KG1 (cell line): ENCODE measurements at places on chromosomes 16 and 17.

DNA sequence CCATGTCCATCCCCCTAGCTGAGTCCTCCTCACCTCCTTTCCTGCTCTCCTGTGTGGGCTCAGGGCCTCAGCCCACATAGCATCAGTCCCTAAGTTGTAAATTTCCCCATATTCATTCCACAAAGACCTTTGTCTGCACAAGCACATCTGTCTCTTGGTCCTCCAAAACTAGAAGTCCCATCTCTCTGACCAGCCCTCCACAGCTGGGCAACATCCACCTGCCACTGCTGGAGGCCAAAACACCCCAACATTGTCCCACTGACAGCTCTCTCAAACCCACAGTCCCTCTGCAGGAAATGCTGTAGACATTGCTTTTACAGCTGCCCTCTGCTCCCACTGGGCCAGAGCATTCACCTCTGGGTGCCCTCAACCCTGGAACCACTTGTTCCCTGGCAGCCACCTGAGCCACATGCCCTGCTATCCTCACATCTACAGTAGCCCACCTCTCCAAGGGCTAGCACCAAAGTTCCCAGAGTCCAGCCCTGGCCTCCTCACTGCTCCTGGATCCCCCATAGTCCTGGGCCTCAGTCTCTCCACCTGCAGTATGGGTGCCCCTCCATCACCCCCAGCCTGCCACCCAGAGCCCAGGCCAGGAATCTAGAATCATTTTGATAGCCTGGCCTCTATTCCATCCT, 1722.7 kb downstream of the TP53TG3F start:
- no peak for DNase-seq

DNA sequence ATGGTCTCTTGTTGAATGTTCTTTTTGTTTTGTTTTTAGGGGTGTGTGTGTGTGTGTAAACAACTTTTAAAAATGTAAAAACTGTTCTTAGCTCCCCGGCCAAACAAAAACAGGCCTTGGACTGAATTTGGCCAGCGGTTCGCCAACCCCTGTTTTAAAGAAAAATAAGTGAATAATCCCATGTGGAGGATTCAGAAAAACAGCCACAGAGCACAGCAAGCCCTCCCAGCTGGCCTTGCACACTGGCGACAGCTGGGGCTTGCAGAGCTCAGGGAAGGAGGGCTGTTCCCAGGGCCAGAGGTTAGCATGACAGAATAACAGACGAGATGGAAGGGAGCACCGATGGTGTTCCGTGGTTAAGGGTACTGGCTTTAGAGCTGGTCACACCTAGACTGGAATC, 39.0 kb downstream of the EMP2 start:
- DNase-seq: no peak

- DNase-seq: no peak
Measured at GRCh38 chr17:13540546-13540945, 61.2 kb downstream of the HS3ST3A1 start.

- DNase-seq: no peak
Measured at GRCh38 chr17:46195939-46196716, 2.9 kb upstream of the KANSL1 start.

- DNase-seq: no peak
Measured at GRCh38 chr17:52790359-52790955, 631.9 kb upstream of the CA10 start.

DNA sequence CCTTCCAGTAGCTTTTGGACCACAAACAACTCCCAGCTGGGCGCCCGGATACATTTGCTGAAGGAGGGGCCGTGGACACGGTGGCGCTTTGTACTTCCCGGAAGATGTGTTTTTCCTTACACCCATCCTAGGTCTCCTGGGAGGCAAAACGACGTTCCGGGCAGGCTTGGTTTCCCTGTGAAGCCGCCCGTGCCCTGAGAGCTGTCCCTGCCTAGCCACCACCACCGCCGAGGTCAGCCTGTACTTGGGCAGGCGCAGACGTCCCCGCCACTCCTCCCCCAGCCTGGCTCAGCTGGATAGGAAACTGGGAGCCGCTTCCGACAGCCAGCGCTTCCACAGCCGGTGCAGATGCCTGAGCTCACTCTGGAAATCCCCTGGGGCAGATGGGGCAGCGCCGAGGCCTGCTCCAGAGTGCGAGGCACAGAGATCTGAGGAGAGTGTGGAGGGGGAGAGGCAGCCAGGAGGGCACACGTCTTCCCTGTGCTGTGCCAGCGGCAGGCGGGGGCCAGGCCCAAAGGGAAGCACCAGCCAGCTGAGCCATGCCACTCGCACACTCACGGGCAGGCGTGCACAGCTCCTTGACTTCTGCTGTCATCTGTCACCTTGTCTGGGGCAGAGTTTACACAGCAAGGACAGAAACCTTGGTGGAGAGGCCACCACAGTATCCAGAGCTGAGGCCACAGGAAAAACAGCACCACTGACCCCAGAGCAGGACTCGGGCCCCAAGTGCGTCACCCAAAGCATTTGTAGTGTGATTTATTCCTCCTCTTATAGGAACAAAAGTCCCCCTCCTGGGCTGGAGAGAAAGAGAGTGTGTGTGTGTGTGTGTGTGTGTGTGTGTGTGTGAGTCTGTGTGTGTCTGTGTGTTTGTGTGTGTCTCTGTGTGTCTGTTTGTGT, 3.0 kb downstream of the RHBDF2 start:
- DNase-seq: no peak

DNA sequence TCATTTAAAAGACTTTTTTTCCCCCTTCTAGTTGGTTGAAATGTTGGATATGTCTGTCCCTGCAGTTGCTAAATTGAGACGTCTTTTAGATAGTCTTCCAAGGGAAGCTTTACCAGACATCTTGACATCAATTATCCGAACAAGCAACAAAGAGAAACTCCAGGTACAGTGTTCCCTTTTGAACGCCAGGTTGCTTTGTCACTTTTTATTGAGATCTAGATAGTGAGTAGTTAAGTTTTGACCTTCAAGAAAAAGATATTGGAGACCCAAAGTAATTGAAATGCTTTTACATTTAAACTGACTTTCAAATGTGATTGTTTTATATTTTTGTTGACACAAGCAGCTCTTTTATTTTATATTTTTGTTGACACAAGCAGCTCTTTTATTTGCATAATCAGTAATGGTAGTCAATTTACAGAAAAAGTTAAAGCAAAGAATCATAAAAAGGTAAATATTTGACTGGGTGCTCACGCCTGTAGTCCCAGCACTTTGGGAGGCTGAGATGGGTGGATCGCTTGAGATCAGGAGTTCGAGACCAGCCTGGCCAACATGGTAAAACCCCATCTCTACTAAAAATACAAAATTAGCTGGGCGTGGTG, 9.3 kb upstream of the ABCC11 start:
- no peak for DNase-seq

DNA sequence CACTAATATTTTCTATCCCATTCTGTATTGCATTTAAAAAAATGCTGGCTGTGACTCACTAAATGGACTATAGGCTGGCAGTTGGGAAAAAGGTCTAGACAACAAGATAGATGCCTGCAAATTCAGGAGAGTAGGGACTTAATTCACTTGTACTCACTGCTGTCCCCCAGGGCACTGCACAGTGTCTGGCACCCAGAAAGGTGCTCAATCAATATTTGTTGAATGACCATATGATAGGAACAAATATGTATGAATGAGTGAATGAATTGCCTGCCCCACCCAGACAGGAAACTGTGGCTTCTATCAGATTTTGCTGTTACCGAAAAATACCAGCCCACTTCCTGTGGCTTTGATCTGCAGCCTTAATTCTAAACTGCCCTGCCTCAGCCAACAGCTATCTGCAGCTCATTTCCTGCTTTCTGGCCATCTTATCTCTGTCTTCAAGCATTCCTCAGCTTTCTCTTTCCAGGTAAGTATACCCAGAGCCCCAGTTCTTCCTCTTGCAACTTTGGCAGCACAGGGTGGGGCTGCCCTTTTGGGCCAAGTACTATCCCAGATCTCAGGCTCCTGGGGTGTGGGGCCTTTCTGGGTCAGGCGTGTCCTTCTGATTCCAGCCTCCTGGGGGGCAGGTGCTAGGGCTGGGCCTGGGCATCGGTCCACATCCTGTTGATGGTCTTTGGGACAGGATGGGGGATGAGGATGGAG, 15.3 kb upstream of the TNS4 start:
- DNase-seq: peak; percentile 40

GRCh38 chr17:78547035-78547434, 30.2 kb downstream of the DNAH17 start:
- DNase-seq: no peak

- DNase-seq: no peak
Measured at GRCh38 chr16:54405478-54405877, 118.9 kb upstream of the IRX3 start.

DNA sequence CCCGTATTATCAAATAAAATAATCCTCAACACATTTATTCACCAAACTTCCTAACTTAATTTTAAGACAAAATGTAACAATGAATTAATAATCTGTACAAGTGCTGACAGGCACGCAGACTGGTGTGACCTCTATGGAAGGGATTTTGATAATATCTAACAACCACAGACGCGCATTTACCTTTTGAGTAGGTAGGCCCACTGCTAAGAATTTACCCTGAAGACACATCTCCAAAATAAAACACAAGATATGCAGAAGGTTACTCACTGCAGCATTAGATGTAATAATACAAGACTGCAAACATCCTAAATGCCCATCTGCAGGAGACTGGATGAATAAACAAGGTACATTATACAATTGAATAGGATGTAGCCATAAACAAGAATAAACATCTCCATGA, 22.7 kb upstream of the CMTM4 start:
- no peak for DNase-seq

GRCh38 chr17:78706271-78706915, 75.7 kb downstream of the CYTH1 start:
- DNase-seq: no peak

GRCh38 chr17:69608808-69609472, 194.4 kb downstream of the MAP2K6 start:
- no peak for DNase-seq

- no peak for DNase-seq
Measured at GRCh38 chr16:1834096-1834495, 7.1 kb downstream of the FAHD1 start.

DNA sequence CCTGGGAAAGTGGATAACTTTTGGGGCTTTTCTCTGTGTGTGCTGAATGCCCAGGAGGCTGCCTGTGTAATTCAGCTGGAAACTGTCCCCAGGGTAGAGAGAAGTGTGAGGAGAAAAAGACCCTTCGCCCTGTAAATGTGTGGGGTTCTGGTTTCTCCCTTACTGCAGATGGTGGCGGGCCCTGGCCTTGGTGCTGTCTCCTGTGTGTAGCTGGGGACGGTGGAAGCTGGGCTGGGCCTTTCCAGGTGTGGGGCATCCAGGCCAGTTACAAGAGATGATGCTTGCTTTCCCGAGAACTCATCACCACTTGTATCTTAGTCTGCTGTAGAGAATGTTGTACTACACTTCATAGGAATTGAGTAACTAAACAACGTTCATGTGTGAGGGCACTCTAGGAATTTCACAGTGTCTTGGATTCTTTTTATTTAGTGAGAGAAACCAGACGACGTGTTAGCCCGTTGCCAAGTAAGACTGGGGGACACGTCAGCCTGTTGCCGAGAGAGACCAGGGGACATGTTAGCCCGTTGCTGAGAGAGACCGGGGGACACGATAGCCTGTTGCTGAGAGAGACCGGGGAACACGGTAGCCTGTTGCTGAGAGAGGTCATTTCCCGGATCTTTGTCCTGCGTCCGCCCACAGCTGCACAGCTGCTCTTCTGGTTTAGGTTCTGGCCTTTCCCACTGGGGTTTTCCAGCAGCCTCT, 43.1 kb downstream of the TBCD start:
- DNase-seq: no peak

- DNase-seq: no peak
Measured at GRCh38 chr16:78500659-78501270, 401.3 kb downstream of the WWOX start.

GRCh38 chr17:65099941-65100315, 37.2 kb upstream of the RGS9 start:
- no peak for DNase-seq

DNA sequence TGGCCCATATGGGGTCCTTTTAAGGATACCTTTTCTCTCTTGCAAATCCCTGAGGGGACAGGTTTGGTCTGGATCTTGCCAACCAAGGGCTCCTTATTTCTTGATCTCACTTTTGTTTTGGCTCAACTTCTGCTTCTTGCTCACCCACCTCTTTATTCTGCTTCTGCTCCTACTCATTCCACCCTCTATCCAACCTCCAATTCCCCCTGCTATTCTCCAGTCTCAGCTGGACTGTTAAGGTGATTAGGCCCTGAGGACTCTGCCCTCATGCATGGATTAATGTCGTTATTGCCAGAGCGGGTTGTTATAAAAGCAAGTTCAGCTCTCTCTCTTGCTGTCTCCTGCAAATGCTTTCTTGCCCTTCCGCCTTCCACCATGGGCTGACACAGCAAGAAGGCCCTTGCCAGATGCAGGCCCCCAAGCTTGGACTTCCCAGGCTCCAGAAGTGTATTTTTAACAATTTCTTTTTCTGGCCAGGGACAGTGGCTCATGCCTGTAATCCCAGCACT, 29.8 kb downstream of the LAT start:
- DNase-seq: no peak

DNA sequence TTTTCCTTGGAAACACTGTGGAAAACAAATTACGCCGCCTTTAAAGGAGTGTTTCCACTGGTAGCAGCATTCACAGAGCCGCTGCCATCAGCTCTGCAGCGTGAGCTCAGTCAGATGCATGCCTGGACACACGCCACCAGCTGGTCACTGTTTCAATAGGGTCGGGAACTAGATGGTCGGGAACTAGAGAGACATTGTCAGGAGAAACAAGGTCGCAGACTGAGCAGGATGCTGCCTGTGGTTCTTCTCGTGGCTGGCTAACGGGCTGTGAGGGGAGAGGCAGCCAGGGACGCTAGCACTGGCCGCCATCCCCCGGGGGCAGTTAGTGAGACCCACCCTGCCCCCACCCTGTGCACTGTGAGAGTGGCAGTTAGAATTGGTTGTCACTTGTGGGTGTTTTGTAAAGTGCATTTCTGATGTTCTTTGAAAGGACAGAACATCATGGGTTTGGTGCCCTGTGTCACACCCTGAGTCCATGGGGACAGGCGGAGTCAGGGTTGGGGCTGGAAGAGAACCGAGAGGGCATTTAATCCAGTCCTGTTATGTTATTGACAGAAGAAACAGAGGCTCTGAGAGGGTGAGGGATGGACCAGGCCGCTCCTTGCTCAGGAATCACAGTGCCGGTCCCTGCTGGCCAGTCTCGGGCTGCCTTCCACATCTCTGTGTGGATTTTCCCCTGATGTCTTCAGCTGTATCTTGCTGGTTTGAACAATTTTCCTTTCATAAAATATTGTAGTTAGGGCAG, 86.3 kb downstream of the SPECC1 start:
- no peak for DNase-seq

DNA sequence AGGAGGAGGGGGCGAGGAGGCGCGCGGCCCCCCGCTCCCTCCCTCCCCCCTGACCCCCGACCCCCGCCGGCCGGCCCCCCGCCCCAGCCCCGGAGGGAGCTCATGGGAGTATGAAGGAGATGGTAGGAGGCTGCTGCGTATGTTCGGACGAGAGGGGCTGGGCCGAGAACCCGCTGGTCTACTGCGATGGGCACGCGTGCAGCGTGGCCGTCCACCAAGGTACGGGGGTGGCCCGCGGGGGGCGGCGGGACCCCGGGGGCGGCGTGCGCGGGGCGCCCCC, 390 bp downstream of the MLLT6 start:
- DNase-seq: no peak
